Kidney capillary endothelial cell (primary cell): ENCODE measurements at places on chromosomes 12 and 14.

DNA sequence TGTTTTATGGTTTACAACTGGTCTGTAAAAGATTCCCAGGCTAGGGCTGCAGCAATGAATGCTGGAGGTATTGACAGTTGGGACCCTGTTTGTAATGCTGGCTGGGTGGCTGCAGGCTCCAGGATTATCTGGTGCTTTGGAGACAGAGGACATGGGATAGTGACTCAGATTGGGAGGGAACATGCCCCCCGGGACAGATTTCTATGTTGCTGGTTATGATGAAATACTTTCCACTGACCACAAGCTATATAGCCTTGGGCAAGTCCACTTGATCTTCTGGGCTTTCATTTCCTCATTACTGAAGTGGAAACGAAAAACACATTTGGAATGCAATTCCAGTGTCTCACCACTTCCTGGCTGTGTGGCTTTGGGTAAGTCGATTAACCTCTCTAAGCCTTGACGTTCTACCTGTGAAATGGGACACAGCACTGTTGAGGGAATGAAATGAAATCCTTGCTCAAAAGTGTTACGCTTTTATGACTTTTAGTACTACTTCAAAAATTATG is 6.3 kb upstream of the TPCN1 start:
- peak; percentile 70 for DNase-seq

DNA sequence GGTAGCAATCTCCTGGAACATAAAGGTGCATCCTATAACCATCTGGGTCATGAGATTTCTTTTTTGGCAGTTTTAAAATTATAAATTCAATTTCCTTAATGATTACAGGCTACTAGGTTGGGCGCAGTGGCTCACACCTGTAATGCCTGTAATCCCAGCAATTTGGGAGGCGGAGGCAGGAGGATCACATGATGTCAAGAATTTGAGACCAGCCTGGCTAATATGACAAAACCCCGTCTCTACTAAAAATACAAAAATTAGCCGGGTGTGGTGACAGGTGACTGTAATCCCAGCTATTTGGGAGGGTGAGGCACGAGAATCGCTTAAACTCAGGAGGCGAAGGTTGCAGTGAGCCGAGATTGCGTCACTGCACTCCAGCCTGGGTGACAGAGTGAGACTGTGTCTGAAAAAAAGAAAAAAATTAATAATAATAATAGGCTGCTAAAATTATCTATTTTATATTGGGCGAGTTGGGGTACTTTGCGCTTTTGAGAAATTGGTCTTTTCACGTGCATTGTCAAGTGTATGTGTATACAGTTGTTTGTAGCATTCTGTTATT is 17.2 kb upstream of the ARF6 start:
- no peak for DNase-seq

- no peak for DNase-seq
Observed at GRCh38 chr12:3379079-3379478, 111.9 kb upstream of the PRMT8 start.

GRCh38 chr12:10717410-10717809 is 5.7 kb downstream of the YBX3 start:
- peak; percentile 28 for DNase-seq

- no peak for DNase-seq
Observed at GRCh38 chr12:111014547-111014946, 94.2 kb upstream of the MYL2 start.
